ENCODE measurements at places on chromosomes 2 and 18. TPM values are rescaled to one million over a fixed set of nuclear protein-coding genes. Genes with fewer than 3 reads are reported as not detected.

CNDP1 gene
- total RNA-seq, result 0.10 TPM

SERPINB5 gene
- total RNA-seq, result 130 TPM

SRD5A2 gene
- total RNA-seq, result not detected

SLC5A7 gene
- 0.10 TPM for total RNA-seq

DNER gene
- 3.3 TPM for total RNA-seq

CRYBA2 gene
- total RNA-seq, result not detected

SPR gene
- 3.9 TPM for total RNA-seq

LAMA3 gene
- 60.6 TPM for total RNA-seq

VAPA gene
- 189 TPM for total RNA-seq

MERTK gene
- total RNA-seq, result 9.5 TPM

TCF4 gene
- 356 TPM for total RNA-seq

NDC80 gene
- 9.8 TPM for total RNA-seq

UGT1A9 gene
- not detected for total RNA-seq

TRAF3IP1 gene
- total RNA-seq, result 9.4 TPM
